ENCODE measurements at places on chromosomes 12 and 14.

- DNase-seq = no peak
Measured at GRCh38 chr12:19129122-19129485, 429 bp upstream of the PLEKHA5 start.

- no peak for DNase-seq
Measured at GRCh38 chr14:95195031-95195430, 37.7 kb upstream of the DICER1 start.

DNA sequence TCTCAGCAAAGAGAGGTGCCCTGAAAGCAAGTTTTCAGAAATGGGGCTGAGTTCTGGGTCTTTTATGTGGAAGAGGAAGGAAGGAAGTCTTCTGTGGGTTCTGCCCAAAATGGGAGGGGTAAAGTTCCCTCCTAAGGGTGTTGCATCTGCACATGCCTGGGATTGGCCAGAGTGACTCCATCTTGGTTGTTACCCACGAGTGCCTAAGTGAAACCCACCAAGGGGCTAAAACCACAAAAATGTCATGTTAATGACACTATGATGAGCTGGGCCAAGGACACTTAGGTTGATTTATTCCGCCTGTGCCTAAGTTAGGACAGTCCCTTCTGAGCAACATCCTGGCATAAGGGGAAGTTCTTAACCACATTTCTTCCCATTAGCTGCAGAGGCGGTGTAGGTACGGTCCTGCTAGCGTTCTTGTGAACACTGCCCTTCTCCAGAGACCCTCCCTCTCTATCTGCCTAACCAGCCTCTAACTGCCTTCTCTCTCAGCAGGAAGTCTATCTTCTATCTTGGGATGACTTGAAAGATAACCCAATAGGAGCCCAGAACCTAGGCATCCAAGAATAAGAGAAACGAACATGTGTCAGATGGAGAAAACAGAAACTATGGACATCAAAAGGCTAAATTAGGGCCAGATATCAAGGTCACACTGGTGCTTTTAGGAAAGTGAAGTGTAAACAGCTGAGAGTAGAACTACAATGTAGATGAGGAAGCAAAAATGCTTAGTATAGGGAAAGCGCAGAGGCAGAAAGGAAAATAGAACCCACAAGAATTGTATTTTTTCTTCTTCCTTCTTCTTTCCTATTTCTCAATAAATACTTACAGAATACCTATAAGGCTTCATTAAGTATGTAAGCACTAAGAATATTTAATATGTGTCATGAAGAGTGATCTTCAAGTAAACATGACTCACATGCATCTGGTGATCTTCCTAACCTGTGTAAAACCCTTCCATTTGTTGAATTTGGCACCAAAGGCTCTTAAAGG is 104.2 kb upstream of the AMN1 start:
- DNase-seq = no peak

GRCh38 chr12:61676520-61676919 is 583.7 kb upstream of the USP15 start:
- DNase-seq = no peak

- DNase-seq = no peak
Measured at GRCh38 chr12:58174316-58174715, 232.9 kb downstream of the ATP23 start.

DNA sequence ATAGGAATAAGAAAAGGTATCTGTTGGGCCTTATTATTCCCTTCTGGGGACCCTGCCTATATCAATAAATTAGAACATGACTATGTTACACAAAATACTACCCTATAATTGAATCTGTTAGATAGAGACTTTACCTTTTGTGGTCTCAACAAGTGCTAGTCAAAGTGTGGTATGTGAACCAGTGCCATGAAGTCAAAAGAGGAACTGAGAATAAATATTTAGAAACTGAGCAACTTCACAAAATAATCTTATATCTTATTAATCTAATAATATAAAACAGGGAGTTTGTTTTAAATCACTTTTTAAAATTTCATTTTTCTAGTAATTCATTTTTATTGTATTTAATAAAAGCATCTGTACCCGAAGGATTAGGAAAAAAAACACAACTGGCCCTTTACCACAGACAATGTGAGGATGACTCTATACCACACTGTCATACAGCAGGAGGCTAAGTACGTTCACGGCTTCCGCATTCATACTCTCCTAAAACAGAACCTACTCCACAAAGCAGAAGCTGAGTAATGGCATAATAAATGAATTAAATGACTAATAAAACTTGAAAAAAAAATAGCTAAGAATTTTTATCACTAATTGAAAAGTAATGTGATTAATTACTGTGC is 42.1 kb downstream of the SEC23A start:
- no peak for DNase-seq

DNA sequence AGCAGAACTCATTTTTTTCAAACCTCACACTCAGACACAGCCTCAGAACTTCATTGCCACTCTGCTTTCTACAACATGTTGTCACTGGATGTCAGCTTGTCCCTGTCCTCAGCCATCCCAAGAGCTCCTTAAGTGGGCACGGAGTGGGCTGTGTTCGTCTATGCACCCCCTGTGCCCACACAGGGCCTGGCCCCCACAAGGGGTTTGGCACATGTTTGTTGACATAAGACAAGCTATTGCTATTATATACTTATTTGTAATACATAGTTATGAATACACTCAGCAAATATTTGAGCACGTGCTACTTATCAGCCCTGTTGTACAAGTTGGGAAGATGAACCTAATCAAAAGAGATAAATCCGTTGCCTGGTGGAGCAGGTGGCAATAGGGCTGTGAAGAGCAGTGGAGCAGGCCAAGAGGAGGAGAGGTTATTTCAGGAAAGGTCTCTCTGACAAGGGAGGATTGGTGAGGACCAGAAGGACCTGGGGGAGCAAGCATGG is 4.3 kb upstream of the BDKRB1 start:
- no peak for DNase-seq

DNA sequence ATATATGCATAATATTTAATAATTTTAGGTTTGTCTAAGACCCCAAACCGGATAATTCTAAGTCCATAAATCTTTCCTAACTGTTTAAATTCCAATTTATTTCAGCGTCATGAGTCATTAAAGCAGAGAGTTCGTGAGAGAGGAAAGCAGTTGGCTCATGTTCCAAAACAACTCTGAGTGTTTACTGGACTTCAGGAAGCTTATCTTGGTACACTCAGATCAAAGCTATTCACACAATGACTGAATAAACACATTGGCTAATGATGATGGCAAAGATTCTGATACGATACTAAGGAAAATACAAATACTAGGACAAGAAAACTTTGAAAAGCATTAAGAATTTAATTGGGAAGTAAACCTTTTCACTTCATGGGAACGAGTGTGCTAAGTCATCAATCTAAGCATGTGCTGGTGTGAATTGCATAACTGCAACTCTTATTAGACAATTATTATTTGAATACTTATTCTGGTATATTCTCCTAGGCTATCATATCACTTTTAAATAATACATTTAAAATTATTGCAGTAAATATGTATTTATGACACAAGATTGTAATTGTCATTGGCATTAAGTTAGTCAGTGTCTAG is 34.8 kb upstream of the CLEC14A start:
- DNase-seq = no peak

DNA sequence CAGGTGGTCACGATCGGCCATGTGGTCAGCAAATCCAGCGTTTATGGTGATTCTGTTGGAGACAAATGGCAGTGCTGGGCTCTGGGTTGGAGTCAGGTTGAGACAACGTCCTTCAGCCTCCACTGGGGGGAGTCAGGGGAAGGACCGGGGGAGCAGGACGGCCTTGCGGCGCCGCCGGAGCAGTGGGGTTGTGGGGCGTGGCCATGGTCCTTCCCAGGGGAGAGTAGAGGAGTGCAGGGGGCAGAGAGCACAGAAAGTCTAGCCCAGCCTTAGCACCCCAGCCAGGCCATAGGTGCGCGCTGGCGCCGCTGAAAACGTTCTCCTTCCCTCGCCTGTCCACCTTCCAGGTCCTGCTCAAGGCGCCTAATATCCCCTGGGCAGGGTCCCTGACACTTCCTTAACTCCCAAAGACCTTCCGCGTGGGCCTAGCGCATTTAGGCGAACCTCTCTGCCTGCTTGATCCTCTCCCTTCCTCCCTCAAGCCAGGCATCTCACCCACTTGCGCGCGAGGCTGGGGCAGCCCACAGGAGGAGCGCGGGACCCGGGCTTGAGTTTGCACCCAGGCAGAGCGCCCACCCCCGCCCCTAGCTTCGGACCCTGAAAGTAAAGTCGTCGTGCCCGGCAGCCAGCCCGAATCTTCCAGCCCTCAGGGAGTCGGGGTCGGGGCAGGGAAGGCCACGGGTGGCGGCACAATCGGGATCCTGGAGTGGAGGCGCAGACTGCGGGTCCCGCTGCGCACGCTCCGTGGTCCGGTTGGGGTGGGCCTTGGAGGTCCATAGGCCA is 3.1 kb upstream of the KIF26A start:
- no peak for DNase-seq

- no peak for DNase-seq
Measured at GRCh38 chr12:45532113-45532512, 197.4 kb upstream of the ARID2 start.

DNA sequence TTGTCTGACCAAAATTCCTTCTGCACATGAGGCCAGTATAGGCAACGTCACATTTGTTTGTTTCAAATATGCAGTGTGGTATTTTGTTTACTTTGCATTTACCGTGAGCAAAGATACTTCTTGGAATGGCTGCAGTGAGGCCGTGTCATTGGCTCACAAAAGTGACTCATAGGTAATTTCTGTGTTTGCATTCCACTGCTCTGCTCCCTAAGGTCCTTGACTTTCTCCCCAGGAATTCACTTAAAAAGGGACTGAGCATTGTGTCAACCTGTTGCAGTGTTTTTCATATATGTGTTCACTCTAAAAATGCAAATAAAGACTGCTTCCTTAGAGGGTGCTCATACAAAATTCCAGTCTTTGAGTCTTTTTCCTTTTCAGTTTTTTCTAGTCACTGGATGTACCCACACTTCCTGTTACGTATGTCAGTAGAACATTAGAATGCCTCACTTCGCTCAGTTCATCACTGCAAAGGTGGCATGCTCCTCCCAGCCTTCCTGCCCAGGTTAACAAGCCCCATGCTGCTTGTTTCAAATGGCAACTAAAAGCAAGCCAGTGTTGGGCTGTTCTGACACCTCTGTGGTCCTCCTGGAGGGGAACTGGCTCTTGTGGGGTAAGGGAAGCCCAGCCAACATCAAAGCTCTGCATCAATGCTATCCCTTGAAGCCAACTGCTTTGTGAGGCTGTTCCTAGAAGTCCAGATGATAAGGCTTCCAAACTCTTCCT is 9.1 kb downstream of the C12orf76 start:
- no peak for DNase-seq

Data from activated CD8-positive, alpha-beta memory T cell treated with anti-CD3 and anti-CD28 coated beads for 1 hour (primary cell).